AG04450 (cell line): ENCODE measurements at places on chromosomes 11 and 22. TPM values are rescaled to one million over a fixed set of nuclear protein-coding genes. Genes with fewer than 3 reads are reported as not detected.

Gene SLC7A4
- 0.11 and 0.24 TPM in 2 replicates for polyA plus RNA-seq

Gene CYTH4
- polyA plus RNA-seq = 0.33 and 0.82 TPM in 2 replicates

DNA sequence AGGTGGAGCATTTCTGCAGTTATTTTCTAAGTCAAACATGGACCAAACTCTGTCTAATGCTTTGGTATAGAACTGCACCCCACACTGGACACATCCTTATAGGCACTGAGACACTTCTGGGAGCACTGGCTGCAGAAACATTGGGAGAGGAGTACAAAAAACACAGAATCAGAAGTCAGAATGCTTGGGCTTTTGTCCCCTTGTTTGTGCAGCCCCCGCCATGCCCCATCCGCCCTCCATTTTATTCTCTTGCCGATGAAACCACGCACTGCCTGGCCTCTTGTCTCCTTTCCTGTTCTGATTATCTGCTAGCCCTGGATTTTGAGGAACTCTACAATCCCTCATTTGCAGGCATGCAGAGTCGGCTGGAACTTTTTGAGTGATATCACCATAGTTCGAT is 1201.2 kb downstream of the TBC1D22A start:
- DNase-seq = no peak

- no peak for DNase-seq
These were observed 86.0 kb downstream of the MAML2 start for GRCh38 chr11:96257036-96257435.

DNA sequence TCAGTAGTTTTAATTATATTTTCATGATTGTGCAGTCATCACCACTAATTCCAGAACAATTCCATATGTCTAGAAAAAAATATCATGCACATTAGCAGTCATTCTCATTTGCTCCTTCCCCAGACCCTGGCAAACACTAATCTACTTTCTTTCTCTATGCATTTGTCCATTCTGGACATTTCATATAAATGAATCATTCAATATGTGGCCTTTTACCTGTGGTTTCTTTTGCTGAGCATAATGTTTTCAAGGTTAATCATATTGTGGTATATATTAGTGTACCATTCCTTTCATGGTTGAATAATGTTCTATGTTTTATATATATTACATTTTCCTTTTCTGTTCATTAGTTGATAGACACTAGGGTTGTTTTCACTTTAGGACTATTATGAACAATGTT is 811.1 kb upstream of the RAG2 start:
- DNase-seq = no peak

DNA sequence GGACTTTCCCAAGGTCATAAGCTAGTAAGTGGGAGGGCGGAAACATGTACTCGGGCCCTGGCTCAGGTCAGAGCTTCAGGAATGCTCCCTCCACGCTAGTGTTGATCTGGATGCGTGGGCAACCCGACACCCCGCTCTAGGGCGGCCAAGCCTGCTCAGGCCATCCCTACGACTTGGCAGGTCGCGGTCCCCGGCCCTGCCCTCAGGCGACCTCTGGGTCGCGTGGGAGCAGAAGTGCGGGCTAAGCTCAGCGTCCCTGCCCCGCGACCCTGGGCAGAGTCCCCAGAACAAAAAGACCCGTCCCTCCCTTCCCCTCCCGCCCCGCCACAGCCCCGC is 781 bp upstream of the TEF start:
- DNase-seq = peak; percentile 89
